ENCODE measurements at places on chromosomes 1 and 21.

DNA sequence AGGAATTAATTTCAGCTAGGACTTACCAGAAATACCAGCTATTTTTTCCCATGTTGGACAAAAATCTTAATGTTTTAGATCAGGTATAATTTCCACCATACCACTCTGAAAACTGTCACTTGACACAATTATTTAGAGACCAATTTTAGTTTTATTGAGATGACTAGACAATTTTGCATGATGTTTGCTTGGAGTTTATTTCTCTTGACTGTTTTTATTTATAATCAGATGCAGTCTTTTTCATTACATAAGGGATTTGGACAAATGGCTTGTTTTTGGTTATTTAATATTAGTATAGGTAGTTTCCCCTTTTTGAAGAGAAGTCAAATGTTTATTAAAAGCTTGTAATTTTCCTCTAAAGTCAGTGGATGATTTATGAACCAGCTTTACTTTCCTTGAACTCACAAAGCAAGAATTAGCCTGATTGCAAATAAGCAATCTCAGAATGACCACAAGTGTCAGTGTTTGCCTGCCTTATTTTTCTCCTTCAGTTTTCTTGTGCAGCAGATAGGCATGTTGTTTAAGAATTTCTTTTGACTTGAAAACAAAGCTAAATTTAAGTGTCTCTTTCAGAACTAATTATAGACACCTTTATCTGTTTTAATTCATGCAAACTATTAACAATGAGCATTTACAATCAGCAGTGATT, 3.8 kb upstream of the B3GALT2 start:
- no peak for DNase-seq

DNA sequence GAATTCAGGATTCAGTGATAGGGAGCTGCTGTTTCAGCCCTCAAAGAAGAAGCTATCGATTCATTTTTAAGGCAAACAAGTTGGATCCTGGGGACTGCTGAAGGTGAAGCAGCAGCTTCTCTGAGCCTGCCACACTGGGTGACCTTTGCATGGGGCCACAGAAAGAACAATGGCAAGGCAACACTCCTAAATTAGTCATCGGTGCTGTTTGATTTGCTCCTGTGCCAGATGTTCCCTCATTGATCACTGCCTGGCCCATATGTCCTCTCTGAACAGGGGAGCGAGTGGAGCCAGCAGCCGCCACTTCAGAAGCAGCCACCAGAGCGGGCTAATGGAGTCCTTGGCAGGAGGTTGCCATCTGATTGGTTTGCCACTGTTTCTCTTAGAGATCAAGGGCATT, 391.5 kb downstream of the NTNG1 start:
- no peak for DNase-seq

DNA sequence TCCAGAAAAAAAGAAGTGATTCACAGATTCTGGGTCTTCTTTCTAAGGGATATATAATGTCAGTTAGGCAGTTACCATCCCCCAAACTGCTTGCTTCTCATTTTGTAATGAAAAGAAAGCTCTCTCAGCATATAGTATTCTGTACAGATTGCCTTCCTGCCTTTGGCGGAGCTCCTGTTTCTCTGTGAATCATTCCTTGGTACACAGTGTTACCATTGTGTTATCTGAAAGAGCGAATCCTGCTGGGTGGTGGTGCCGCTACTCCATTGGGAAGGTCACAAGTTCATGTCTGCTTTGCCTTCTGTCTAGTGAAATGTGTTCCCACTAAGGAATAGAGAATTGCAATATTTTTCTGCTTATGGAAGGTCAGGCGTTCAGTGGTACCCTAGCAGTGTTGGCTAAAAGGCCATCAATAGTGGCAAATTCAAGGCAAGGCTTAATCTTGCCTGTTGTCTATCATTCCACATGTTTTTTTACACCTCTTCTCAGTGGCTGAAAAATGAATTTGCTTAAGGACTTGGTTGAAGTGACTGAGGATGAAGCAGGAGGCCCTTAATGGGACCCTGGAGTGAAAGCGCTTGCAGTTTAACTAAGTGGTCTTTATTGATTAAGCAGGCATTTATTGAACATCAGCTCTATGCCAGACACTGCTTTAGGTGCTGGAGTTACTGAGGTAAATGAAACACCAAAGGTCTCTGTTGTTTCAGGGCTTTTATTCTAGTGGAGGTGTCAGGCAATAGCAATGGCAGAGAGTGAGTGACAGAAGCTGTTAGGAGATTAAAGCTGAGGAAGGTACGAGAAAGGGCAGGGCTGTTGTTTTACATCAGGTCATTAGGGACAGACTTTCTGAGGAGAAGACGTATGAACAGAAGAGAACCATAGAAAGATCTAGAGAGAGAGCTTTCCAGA, 186.7 kb downstream of the PDE4B start:
- DNase-seq: no peak

DNA sequence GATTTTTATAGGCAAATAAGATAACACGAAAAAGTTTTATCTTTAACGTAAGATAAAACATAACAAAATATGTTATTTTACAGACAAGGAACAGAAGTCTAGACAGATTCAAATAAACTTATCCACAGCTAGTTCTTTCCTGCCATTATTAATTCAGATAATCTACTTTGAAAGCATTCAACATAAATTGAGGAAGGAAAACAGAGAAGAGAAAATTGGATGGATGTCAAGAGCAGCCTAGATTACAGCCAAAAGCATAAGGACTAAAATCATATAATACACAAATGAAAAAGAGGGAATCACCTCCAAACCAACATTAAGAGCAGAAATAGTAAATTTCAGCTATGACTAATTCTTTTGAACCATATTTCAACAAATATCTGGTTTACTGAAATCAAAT, 15.5 kb downstream of the TRIM33 start:
- DNase-seq: no peak

GRCh38 chr1:181423301-181423918, 59.9 kb upstream of the CACNA1E start:
- DNase-seq: peak; percentile 10

- DNase-seq: no peak
Observed at GRCh38 chr1:168263130-168263529, 17.5 kb upstream of the TBX19 start.

GRCh38 chr1:172397221-172397620, 23.3 kb upstream of the C1orf105 start:
- DNase-seq: no peak

DNA sequence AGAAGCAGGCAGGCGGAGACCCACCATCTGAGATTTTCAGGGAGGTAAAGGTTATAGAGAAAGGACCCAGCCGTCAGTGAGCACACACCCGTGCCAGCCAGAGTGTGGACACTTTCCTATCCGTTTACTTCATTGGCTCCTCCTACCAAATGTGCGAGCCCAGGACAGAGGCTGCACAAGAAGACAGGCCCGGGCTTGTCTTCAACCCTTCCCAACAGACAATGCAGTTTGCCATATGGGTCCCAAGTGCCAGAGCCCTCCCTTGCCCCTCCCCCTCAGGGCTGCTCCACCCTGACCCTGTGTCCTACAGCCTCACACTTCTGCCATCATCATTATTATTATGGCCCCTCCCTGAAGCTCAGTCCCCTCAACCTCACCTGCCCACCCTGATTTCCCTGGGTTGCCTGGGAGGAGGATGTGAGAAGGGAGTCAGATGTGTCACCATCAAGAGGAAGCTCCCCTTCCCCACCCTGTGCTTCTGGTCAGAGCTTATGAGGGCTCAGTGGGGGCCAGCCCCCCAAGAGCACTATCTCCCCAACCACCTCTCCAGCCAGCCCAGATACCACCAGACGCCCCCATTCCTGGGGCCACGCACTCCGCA, 9.4 kb downstream of the LAPTM5 start:
- DNase-seq: no peak

DNA sequence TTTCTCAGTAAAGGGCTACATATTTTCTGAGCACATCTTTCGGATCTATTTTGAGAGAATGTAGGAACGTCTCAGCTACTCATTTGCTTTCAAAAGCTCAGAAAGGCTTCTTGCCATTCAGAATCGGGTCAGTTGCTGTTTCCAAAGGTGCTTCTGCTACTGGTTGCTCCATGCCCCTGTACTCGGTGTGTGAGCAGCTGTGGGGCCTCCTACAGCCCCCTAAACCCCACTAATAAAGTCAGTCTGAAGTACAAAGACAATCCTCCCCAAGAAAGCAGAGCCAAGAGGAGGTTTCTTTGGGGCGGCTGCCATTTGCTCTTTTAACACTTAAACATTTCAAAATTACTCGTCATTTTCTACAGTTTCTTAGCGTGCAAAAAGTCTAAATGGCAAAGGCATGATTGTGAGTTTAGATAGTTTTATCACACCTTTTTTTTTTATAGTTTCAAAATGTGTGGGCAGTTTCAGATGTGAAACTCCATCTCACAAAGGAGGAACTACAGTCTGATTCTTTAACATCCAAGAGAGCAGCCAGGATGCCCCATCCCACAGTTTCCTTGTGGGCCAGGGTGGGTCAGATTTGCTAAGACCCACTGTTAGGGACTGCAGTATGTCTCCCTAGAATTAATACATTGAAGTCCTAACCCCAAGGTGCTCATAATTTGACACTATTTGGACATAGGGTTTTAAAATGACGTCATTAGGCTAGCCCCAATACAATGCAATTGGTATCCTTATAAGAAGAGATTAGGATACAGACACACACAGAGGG, 4.1 kb downstream of the RUNX1 start:
- DNase-seq: no peak

DNA sequence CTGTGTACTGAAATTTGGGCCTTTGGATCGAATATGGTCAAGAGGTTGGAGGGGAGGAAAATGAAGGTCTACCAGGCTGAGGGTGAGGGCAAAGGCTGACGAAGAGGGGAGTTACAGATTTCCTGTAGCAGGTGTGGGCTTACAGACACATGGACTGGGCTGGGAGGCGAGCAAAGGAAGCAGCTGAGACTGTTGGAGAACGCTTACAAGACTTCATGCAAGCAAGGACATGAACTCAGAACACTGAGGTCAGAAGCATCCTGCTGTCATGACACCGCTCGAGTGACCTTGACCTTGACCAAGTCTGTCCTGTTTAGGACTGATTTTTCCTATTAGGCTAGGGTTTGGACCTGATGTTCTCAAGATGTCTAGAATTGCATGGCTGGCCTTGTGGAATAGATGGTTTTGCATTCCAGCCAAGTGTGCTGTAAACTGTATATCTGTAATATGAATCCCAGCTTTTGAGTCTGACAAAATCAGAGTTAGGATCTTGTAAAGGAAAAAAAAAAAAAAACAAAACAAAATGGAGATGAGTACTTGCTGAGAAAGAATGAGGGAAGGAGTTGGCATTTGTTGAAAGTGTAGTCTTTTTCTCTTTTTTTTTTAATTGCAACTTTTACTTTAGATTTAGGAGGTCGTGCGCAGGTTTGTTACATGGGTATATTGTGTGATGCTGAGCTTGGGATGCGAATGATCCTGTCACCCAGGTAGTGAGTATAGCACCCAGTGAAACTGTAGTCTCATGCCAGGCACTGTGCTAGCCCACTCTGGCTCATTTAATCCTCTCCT, 5.8 kb downstream of the ELF3 start:
- DNase-seq: no peak

GRCh38 chr1:230643908-230644307, 1.6 kb downstream of the COG2 start:
- no peak for DNase-seq

DNA sequence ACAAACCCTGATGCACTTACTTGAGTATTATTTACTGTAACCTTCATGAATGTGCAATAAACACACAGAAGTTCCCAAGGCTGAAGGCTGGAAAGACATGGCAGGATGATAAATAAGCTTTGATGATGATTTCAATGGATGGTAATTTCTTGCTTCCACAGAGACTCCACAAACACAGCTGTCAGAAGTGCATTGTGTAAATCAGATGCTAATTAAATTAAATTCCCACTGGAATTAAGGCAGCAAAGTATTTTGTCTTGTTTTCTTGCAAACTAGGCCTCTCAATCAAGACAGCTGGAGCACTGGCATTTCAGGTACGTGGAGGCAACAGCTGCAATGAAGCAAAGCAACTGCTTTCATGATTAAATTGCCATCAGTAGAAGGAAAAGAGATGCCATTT, 24.1 kb downstream of the FAM177B start:
- DNase-seq: no peak

DNA sequence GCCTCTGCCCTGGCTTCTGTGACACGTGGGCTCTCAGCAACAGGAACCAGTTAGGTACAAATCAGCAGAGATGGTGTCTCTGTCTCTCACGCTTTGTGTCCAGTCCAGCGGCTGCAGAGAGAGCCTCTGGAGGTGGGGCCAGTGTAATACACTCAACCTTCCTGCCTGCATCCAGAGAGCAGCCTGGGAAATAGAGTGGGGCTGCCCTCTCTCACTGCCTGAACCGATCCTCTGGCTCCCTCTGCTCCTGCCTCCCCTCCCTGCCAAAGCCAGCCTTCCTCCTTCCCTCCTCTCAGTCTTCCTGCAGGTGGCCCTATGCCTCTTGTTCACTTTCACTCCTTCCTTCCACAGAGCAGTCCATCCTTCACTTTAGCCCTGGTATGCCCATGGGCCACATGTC, at the start of gene ZNF648:
Gene ZNF648, minus strand, starts transcription at position 119 of the 400 bp plus-strand sequence. CDS start 3,702 bp downstream, outside the sequence.
- DNase-seq: no peak

DNA sequence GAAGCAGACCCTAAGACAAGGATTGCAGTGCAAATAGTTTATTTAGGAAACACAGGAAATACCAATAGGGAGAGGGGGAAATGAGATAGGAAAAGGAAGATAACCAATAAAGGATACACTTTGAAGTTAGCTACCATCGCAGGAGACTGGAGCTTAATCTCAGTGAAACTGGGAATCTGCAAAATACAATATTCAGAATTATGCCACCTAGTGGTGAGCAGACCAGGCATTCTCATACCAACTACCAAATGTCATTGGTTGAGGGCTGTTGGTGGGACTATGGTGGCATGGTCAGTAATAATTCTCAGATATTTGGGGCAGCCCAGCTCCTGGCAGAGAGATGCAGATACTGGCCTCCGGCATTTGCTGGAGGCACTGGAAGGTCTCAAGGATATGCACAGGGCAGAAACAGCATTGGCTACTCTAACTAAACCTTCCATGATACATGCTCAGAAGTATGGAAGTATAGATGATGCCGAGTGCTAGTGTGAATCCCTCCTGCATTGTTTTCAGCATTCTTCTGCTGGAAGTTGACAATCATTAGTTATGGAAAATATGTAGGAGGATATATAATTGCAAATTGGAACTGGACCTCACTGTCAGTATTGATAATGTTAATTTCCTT, 11.8 kb upstream of the ZFP69B start:
- no peak for DNase-seq

DNA sequence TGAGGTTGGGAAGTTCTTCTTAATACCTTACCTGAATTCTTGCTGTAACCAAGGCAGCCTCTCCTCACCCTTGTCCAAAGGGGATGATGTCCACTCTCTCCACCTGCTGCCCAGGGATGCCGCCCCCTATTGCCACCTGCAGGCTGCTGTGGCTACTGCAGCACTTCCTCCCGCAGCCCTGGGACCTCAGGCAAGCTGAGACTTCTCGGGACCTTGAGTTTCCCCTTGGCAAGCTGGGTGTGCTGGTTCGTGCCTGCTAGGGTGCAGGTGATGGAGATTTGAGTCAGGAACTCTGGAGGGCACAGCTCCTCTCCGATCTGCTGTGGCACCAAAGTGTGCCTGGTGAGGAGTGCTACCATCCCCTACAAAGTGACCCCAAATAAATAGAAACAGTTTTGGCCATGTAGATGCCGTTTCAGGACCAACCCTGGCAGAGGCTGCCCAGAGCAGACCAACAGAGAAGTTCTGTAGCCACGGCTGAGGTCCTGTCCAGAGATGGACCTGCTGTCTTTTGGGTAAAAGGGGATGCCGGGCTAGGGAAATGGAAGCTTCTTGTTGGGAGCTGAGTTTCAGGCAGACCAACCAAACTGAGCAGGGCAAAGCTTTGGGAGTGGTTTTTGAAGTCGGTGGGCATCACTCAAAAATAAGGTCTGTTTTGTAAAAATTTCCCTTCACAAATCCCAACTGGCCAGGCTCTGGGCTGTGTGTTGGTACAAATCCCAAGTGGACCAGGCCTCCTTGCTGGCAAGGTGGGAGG, 31.7 kb downstream of the RUNX3 start:
- no peak for DNase-seq
